ENCODE measurements at places on chromosomes 4 and X.

GRCh38 chr4:108830509-108831244, 67.8 kb upstream of the ETNPPL start:
- no peak for DNase-seq

DNA sequence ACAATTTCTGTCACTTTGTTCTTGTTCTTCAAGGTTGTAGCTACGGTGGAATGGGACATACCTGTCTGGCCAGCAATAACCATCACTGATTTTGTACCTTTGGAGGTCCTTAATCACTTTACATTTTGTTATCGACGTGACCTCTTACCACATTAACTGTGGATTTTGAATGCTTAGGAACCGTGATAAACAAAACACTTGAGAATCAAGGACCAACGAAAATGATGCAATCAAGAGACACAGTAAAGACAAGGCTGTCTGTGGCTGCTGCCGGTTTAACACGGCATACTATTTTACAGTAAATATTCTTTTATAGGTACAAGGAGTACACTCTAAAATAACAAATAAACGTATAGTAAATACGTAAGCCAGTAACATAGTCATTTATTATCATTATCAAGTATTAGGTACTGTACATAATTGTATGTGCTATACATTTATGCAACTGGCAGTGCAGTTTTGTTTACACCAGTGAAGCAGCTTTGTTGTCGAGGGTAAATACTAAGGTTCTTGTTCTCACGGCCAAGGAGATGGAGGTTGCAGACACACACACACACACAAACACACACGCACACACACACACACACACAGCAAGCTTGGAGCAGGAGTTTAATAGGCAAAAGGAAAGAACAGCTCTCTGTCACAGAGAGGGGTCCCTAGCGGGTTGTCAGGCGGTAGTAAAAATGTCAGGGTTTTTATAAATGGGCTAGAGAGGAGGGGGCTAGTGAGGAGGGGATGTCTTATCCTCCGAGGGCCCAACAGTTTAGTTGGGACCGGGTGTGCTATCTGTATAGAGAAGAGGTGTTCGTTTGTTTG, 194.7 kb upstream of the CXorf51B start:
- no peak for DNase-seq

GRCh38 chr4:95165926-95166524, 382.7 kb downstream of the UNC5C start:
- DNase-seq: peak; percentile 60

DNA sequence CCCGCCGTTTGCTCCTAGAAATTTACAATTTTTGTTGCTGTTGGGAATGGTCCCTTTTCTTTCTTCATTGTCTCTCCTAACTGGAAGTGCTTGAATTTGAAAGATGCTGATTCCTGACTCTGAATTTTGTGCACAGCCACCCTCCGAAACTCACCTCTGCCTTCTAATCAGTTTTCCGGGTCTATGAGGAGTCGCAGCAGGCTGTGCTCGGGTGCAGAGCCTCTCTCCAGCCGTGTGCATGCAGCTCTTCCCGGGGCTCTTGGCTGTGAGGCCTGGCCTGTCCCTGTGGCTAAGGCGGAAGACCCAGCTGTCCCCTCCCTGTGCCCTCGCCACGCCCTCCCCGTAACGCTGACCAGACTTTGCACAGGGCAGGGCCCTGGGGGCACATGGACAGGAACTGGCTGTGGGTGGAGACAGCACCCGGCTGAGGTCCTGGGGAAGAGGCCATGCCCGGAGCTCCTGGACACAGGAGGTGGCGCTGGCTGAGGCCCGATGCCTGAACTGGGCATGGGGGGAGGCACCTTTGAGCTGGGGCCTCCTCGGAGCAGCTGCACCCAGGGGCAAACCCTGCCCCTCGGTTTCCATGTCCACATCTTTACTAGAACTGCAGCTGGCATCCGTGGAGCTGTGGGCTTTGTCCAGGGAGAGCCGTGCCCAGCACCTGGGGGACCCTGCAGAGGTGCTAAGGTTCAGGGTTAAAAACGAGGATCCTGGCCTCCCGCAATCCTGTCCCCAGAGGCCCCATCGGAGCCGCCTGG, 32.6 kb upstream of the SPON2 start:
- DNase-seq: no peak

DNA sequence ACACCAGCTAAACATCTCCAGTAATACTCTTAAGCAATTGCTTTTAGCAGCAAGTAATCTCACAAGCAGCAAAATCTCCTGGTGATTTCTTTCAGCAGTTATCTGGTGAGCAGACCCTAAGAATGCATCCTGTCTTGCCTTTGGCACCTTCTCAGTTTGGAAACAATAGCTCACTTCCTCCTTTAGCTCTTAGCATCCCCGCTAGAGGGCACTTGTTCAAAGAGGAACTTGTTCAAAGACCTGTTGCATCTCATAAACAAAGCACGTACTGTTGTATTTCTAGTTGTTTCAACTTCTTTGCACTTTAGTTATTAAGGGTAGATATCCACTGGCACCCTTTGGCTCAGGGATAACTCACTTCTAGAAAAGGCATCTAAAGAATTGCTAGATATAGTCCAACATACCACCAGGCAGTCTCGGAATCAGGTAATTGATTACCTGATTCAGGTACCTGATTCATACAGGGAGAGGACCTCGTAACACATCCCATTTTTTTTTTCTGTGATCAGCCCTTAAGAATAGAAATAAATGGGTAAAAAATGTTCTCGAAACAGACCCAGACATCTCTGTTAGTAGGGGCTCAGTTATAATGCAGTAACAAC, 81.9 kb upstream of the QRFPR start:
- peak; percentile 26 for DNase-seq

DNA sequence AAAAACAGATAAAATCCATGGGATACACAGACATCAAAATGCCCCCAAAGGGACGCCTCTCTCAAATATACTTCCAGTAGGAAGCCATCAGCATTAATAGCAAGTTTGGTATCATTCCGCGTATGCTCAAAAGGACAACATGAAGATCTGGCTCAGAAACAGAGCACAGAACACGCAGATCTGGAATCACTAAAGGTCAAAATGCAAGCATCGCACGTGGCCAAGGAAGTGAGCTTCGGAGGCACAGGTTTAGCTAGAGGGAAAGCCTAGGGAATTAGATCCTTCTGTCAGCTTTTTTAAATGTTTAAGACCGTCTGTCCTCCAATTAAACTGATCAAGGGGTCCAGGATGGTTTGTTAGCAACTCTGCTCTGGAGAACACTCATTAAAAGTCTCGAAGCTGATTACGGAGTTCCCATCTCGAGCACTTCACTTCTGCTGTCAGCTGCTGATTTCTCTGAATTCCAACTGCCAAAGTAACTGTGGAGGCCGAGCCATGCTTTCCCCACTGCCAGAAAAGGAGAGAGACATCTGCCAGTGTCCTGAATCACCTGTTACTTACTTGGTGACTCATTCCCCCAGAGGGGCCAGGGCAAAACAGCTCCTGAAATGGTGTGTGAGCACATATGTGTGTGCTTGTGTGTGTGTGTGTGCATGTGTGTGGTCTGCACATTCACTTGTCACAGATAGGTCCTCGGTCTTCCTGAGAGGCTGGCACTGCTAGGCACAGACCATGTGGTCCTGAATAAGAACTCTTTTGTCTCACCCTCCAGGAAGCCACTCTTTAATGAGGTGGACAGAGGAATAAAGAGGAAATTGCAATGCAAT, 177.7 kb upstream of the PPARGC1A start:
- no peak for DNase-seq

DNA sequence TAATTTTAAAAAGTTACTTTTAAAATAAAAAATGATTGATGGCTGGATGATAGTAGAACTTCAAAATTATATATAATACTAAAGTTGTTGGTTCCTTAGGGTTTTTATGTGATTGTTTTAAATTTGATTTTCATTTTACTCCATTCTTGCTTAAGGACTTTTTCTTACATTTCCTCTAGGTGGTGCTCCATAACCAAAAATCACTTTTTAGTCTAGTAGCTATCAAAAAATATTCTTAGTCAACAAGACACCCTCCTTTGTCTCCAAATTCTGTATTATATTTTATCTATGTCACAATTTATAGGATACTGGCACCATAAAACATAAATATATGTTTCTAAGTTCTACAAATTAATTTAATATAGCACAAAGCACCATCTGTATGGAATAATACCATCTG, 67.2 kb upstream of the BRWD3 start:
- DNase-seq: no peak

- no peak for DNase-seq
Observed at GRCh38 chr4:188767496-188767895, 628.3 kb downstream of the TRIML1 start.

DNA sequence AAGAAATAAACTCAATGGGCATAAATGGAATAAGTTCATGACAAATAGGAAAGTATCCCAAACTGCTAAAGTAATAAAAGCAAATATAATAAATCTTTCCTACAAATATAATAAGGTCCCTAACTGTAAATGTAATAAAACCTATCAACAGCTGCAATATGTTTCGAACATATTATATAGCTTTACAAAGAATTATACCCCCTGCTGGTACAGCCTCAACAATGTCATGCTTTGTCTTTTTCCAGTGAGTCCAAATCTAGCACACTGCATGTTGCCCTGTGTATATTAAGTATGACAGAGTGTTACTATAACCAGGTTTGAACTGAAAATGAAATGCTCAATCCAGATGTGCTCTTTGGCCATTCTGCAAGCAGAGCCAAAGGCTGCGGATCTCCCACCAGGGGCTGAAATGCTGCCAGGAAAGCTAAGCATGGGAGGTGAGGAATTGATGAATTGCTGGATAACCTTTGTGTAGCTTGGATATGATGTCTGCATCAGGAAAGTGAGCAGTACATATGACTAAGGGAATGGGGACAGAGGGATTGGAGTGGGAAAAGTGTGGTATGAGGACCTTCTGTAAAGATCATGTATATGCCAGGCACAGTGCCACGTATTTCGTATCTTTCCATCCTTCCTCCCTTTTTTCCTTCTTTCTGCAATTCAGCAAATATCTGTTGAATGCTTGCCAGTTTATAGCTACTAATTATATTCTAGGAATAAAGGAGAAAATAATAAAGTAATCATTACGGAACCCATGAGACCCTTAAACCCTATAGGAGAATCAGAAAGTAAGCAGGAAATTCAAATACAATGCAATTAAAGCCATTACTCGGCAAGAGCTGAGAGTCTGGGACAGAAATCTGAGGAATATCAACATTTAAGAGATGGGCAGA, 954.6 kb upstream of the LCORL start:
- DNase-seq: no peak
